Hepatic stellate cell (primary cell): ENCODE measurements at places on chromosomes 13 and 19.

- peak; percentile 76 for DNase-seq
These were observed 13.3 kb upstream of the MISP start for GRCh38 chr19:737591-738093.

DNA sequence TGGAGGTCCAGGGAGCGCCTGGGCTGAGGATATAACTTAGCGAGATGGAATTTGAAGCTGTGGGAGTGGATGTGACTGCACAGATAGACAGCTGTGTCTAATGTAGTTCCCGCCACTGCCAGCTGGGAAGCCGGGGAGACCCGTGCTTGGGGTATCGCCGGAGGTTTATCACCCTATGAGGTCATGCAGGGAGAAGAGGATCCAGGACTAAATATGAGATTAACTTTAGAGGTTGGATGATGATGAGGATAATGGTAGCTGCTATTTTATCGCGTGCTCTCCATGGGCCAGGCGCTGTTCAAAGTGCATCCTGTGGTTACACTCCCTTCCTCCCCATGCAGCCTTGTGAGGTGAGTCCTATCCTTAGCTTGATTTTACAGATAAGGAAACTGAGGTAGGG is 19.9 kb downstream of the SSC5D start:
- DNase-seq: no peak

DNA sequence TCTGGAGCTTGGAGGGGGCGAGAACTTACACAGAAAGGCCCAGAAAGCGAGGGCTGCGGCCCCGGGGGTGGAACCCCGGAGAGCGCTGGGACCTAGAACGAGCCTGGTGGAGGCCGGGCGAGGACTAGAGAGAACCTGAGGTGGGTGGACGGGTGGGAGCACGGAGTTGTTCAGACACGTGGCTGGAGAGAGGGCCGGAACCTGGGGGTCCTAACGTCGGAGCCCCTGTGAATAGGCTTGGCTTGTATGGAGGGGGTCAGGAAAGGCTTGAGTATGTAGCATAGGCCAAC is 383 bp downstream of the ZNF581 start:
- no peak for DNase-seq

GRCh38 chr19:58350871-58351557 is 2.3 kb downstream of the A1BG start:
- DNase-seq: no peak

- DNase-seq: no peak
These were observed 26.4 kb downstream of the MAP2K2 start for GRCh38 chr19:4097501-4097900.

DNA sequence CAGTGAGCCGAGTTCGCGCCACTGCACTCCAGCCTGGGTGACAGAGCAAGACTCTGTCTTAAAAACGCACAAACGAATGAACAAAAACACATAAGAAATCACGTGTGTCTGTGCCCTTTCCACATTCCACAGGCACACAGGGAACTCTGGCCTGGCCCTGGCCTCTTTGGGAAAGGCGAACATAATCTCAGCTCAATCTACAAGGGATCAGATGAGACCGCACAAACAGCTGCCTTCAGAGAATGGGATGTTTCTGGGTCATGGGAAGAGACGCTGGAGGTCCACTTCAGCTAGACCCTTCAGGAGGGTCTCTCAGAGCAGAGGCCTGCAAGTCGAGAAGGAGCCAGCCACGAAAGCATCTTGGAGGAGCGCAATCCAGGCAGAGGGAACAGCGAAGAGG is 6.3 kb upstream of the CRTC1 start:
- DNase-seq: no peak

GRCh38 chr19:14149509-14149994 is 13.2 kb upstream of the ASF1B start:
- DNase-seq: peak; percentile 61

DNA sequence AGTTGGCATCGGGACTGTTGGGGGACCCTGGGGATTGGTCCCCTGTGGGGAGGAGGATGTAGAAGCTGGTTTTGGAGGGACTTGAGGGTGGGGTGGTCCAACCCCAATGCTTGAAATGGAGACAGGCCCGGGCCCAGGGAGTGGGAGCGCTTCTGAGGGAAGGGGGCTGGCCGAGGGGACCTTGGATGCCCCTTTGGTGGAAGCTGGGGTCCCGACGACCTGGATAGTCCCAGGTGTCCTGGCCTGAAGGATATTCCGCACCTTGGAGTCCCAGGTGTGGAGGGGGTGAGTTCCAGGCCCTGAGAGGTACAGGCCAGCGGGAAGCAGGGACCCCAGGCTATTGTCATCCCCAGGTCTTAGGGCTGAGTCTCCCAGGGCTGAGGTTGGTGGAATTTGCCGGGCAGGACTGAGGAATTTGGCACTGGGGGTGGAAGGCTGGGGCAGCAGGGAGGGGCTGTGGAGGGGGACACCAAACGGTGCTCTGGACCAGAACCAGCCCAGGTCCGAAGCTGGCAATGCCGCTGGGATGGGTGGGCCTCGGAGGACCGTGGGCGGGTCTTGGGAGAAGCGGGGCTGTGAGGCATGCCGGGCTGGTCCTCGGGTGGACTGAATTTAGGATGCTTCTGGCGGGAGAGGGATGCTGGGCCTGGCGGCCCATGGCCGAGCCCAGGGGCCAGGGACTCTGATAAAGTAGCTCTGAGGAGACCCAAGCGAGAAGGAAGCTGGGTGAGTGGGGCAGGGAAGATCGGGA is 1.8 kb downstream of the HDGFL2 start:
- DNase-seq: peak; percentile 43

- peak; percentile 53 for DNase-seq
These were observed 4.9 kb upstream of the ZFP36 start for GRCh38 chr19:39401549-39402345.

- DNase-seq: peak; percentile 74
These were observed 27.2 kb upstream of the NAPA start for GRCh38 chr19:47542030-47542475.

GRCh38 chr19:6580313-6580712 is 10.6 kb downstream of the CD70 start:
- no peak for DNase-seq

GRCh38 chr13:22469452-22469851 is 711.3 kb upstream of the SGCG start:
- no peak for DNase-seq

- no peak for DNase-seq
These were observed 10.2 kb downstream of the JOSD2 start for GRCh38 chr19:50500753-50501151.

GRCh38 chr13:32022311-32022710 is 9.3 kb upstream of the FRY start:
- DNase-seq: no peak

DNA sequence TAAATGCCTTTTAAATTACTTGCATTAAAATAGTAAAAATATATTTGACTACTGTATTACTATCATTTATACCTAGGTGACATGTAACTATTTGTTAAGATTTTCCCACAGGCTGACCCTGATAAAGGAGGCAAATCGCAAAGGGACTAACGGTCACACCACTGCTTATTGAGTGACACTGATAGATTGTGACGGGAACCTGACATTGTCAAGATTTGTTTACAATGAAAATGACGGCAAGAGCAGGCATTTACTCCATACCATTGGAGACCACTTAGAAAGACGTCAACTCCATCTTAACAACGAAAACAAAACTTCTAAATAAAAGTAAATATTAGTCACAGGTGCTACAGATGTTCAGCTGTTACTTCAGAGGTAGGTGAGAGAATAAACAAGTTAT is 289.0 kb downstream of the DACH1 start:
- no peak for DNase-seq

DNA sequence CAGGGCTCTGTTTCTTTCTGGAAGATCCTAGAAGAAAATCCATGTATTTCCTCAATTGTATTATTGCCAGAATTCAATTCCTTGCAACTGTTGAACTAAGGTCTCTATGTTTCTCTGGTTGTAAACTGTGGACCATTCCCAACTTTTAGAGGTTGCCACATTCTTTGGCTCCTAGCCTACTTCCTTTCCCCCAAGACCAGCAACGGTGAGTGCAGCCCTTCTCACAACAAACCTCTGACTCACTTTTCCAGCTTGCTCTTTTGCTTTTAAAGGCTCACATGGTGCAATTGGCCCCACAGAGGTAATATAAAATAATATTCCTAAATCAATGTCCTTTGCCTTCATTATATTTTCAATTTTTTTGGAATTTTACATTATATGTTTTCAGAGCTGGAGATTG is 371.3 kb downstream of the SLITRK5 start:
- DNase-seq: no peak

GRCh38 chr13:23796551-23796950 is 92.6 kb downstream of the MIPEP start:
- no peak for DNase-seq

GRCh38 chr19:10505583-10506229 is 2.5 kb upstream of the KEAP1 start:
- peak; percentile 66 for DNase-seq

- DNase-seq: no peak
These were observed 71.9 kb downstream of the FLT1 start for GRCh38 chr13:28423010-28423409.

DNA sequence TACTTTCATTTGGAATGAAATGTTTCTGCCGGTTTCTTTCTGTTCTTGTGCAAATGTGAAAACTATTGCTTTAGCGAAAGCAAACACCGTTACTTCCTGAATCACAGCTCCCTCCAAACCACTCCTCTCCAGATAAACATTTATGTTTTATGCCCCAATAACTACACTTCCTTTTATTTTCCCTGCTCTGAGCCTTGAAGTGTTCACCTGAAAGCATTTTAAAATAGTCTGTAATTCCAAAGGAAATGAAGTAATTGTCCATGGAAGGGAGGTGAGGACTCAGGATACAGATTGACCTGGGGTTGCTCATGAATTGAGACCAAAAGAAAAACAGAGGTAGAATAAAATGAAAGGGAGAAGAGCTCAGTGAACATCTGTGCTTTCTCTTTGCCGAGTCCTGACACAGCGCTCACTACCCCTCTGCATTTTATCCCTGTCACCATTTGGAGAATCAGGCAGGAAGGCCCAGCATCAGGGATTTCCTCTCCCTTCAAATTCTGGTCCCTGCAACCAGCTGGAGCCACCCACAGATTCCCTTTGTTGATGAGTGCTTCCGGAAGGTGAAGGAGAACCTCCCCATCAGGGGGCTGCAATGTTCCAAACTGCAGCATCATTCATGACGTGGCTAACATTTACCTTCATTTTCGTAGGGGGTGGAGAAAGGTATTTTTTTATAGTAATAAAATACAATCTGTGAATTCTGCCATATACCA is 171.9 kb downstream of the ITGBL1 start:
- no peak for DNase-seq

DNA sequence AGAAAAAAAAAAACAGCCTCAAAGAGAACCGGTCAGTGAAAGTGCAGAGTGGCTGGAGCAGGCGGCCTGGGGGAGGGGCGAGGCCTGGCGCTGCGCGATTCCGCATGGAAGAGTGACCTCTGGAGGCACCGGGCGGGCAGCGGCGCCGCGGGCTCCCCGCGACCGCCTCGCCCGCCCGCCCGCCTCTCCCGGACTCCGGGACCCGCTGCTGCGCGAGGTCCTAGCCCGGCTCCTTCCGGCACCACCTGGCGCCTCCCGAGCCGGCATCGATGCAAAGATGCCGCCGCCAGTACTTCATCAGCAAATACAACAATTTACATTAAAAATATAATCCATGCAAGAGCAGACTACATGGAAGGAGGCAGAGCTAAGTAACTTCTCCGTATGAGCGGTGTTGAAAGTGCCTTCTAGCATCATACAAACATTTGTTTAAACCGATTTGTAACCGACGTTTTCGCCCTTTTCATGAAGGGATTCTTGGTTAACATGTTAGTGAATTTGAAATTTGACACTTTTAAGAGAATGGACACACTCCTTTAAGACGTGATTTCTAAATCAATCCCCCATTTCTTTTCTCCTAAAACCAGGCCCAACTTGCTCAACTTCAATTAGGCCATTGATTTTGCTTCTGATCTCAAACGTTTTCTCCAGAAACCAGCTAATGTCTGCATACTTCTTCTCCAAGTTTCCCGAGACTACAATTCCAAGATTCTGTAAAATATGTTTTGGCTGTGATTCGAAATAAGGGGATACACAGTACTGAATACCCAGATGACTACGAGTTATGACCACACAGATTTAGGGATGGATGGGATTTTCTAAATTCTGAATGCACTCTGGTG is 2.1 kb downstream of the EFNB2 start:
- DNase-seq: peak; percentile 60

DNA sequence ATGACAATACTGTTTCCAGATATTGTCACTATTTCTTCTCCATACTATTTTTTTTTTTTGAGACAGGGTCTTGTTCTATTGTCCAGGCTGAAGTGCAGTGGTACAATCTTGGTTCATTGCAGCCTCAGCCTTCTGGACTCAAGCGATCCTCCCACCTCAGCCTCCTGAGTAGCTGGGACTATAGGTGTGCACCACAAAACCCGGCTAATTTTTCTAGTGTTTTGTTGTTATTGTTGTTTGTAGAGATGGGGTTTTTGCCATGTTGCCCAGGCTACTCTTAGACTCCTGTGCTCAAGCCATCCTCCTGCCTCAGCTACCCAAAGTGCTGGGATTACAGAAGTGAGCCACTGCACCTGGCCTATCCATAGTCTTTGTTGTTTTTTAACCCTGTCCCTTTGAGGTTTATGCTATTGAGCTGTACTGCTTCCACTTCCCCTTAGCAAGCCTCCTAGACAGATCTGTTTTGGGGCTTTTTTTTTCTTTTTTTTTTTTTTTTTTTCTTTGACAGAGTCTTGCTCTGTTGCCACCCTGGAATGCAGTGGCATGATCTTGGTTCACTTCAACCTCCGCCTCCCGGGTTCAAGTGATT is 27.6 kb upstream of the MAP3K10 start:
- DNase-seq: no peak

DNA sequence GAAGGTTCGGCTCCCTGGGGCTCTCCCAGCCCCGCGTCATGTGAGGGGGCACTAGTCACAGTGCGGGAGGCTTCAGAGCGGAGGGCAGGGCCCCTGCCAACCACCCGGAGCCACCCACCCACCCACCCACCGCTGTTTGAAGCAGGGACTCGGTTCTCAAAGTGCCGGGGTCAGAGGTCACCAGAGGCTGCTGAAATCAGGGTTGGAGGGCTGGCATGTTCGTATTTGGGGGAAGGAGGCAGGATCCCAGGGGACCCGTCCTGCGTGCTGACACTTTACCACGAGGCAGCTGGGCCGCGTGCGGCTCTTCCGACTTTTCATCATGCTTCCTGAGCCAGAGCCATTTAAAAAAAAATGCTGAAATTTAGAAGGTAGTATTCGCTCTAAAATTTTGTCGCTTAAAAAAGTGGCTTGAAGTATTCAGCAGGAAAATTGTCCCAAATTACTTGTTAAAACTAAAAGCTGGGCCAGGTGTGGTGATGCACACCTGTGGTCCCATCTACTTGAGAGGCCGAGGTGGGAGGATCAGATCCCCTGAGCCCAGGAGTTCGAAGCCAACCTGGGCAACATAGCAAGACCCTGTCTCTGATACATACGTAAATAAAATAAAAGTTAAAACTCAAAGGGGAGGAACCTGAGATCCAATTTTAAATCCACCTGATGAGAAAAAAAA is 21.2 kb downstream of the ATP11A start:
- DNase-seq: no peak
